ENCODE measurements at places on chromosomes 13 and 19. TPM values are rescaled to one million over a fixed set of nuclear protein-coding genes. Genes with fewer than 3 reads are reported as not detected.

GRCh38 chr13:97967948-97968347 lies 14.5 kb downstream of the IPO5 start:
- no peak for DNase-seq

- DNase-seq: no peak
Observed at GRCh38 chr19:17138937-17139598, 63.5 kb downstream of the MYO9B start.

GRCh38 chr19:15457701-15458484 lies 6.5 kb downstream of the RASAL3 start:
- no peak for DNase-seq

DNA sequence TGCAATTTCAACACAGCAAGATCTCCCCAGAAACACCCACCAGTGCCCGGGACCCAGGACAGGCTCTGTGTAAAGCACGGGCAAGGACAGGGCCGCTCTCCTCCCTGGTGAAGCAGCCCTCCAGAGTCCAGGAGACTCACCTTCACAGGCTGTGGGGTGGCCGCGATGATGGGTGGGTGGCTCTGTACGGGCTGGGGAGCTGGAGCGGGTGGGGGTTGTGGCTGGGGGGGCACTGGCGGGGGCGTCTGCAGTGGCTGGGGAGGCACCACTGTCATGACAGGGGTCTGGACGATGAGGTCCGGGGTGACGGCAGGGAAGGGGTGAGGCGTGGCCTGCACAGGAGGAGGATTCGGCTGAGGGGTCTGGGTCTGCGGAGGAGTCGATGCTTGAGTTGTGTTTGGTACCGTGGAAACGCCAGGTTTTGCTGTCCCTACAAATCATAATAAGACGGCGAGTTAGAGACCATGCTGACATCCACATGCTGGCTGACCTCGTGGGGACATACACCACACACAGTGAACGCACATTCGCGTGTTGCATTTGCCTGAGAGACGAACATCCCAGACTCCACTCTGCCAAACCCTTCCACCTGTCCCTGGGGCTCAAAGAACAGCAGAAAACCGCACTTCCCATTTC lies 33.1 kb upstream of the EPHX3 start:
- DNase-seq: no peak

Gene CAPN12
- not detected for total RNA-seq

Gene NOTCH3
- total RNA-seq: 1.1 TPM

Gene KLK10
- total RNA-seq: 0.04 TPM

All from pulmonary artery endothelial cell (primary cell).